HCEC 1CT (cell line): ENCODE measurements at places on chromosomes 4 and X.

DNA sequence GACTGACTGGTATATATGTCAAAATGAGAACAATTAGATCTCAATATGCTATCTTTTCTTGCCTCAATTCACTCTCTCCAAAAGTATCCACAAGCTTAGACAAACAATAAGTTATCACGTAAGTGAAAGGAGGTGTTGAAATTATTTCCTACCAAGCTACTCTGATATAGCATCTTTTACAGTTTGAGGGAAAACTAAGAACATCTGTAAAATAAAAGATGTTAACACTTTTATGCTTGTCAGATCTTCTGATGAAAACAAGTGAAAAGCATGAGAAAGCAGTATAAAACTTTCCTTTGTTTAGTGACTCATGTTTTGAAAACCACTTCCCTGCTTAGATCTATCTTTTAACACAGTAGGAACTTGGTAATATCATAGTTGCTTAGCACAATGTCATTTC lies 8.4 kb upstream of the MAB21L2 start:
- peak; percentile 53 for DNase-seq

- peak; percentile 40 for DNase-seq
Measured at GRCh38 chr4:106671716-106672115, 303.1 kb upstream of the GIMD1 start.

- no peak for DNase-seq
Measured at GRCh38 chr4:14449308-14449707, 553.0 kb upstream of the CPEB2 start.

GRCh38 chrX:68894142-68894512 lies 65.3 kb downstream of the EFNB1 start:
- no peak for DNase-seq

DNA sequence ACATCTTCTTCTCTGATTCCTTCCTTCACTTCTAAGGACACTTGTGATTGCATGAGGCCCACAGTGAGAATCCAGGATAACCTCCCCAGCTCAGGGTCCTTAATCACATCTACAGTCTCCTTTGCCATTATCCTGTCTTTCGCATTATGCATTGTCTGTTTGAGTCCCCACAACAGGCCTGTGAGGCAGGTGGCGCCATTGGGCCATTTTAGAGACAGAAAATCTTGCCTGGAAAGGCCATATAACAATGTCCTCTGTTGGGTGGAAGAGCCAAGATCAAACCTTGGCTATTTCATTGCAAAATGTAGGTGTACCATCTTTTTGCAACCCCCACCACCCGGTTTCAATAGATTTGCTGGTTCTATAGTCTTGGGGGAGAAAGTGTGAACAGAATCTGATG lies 11.8 kb upstream of the DCUN1D4 start:
- no peak for DNase-seq

GRCh38 chr4:178165251-178165950 lies 723.2 kb upstream of the AGA start:
- DNase-seq: no peak

DNA sequence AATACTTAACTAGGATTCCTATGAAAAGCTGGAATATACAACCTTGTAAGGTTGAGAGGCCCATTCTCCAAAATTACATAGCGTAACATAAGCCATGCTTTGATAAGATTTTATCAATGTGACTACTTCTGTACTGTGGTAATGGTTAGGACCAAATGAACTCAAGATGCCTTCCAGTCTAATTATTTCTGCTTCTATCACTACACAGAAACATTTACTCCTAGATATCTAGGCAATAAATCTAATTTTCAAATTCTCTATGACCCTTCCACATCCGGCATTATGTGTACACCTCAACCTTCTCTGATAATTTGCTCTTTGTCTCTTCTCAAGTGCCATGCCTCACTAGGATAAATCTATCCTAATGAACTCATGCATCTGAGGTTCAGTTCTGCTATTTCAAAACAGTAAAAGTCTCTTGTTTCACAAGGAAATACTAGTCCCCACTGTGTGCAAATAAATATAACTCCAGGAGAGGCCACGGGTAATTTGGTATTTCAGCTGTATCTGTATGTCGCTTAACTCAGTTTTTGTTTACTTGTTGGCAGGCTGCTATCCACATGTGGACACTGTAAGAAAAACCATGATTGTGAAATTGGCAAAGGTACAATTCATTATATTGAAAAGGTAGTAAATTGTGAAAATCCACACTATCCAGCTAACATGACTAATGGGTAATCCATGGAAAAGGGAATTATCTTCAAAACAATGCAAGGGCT lies 93.3 kb downstream of the PRDM5 start:
- no peak for DNase-seq

- DNase-seq: no peak
Measured at GRCh38 chr4:95362906-95363558, 185.7 kb downstream of the UNC5C start.

DNA sequence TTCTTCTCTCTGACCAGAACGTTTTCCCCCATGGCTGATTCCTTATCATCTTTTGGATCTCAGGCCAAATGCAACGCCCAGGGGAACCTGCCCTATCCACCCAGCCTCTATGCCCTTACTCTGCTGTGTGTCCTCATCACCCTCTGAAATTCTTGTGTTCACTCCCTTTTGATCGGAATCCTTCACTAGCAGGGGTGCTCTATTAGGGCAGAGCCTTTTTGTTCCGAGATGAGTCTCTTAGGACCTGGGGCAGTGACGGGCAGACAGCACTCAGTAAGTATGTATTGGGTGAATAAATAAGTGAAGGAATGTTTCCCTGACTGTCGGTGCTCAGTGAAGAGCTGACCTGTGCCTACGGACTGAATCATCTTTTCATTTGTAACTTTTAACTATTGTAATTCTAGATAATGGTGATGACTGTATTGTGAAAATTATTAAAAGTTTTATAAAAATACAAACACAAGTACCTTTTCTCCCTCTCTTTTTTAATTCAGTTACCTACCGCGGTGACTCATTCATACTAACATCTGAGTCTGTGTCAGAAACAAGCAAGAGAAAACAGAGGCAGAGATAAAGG lies 4.8 kb upstream of the TENM3 start:
- DNase-seq: no peak

DNA sequence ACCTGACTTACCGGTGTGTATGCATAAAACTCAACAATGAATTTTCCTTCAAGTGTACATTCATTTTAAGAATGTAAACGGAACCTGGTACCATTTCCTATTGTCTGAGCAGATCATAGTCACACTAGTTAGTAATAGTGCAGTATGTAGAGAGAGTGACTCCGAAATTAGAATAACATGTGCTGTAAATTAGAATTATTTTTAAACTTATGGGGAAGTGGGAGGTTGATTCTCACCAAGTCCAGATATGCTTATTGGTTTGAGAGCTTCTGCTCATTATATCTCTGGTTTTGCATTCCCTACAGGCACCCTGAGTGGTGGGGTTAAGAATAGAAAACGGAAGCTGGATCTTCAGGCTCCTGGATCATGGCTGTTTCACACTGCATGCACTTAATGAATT lies 39.6 kb downstream of the KLF3 start:
- no peak for DNase-seq

DNA sequence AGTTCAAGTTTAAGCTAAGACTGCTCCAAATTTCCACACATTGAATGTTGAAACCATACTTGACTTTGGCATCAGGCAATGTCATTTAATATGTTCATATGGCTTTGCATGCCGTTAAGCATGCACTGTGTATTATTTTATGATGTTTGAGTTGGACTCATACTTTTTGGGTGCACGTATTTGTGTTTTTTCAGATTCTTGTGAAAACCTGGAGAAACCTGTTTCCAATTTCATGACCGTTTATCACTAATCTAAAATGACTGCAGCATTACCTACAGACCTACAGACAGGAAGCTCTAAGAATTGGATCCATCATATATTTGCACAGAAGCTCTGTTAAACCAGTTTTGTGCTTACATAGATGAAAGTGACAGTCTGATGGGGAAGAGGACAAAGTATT lies 1093.0 kb upstream of the INTU start:
- no peak for DNase-seq

- no peak for DNase-seq
Measured at GRCh38 chr4:41189666-41190065, 24.7 kb downstream of the APBB2 start.

GRCh38 chrX:9278475-9279233 lies 186.2 kb upstream of the TBL1X start:
- DNase-seq: peak; percentile 1

DNA sequence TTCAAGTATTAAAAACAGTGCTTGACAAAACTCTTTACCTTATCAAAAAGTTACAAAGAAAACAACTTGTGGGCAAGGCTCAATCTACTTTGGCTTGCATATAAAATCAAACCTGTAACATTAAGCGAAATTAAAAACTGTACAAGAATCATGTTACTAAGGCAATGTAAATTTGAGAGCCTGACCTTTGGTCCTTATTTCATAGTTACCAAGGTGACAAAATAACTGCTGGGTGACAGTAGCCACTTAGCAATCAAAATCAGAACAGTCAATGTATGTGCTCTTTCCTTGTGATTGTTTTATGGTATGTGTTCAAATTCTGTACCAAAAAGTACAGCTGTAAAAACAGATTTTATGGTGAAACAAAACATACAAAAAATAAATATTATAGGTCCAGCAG lies 204.0 kb downstream of the RASL11B start:
- DNase-seq: no peak

- DNase-seq: no peak
Measured at GRCh38 chr4:165351359-165352130, 24.1 kb downstream of the MSMO1 start.

DNA sequence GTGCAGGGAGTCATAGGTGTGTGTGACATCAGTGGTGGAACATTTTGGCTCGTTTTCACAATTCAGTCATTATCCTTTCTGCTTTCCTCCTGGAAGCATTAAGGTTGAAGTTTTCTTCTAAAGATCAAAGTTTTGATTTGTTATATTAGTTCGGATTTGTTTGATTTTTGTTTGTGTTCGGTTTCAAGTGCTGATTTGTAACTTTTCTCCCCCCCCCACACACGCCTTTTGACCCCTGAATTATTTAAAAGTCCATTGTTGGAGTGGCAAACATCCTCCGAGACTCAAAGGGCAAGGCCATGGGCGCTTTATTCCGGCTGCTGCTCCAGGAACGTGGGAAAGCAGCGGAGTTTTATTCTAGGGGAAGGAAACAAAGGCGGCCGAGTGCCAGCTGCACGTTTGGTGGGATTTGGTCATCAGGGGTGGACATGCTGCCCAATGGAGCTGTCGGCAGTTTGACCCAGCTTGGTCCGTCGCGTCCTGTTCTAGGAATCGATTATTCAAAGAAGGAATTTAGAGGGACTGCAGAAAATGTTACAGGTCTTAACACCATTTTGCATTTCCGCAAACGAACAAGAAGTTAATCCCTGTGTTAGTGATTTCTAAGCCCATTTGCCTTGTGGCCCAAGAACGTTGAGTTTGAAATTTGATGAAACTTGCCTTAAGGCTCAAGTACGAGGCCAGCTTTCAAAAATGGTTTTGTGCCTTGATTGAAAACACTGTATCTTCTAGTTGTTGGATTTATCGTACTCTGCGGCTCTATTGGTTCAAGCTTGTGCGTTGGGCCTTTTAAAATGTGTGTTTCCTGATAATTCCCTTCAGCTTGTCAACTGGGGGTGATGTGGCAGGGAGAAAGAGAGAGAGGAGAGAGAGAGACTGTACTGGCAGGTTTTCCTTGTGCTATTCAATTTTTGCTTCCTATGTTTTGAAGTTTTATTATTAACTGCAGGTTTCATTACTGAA lies 565 bp upstream of the ZNF41 start:
- peak; percentile 5 for DNase-seq

DNA sequence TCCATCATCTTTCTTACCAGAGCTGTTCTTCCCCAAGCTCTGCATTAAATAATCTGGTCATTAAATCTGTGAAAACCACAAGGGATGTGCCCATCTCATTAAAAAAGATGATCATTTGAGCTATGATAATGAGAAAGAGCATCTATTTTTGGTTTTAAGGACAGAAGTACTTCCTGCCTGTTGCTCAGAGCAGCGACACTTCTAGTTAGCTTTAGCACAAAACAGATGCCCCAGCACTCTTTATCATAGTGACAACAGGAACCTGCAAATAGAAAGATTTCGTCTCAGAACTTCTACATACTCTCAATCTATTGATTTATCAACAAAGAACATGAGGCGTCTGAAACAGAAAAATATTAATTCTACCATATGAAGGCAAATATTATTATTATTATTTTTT lies 140.1 kb downstream of the APBB2 start:
- no peak for DNase-seq

DNA sequence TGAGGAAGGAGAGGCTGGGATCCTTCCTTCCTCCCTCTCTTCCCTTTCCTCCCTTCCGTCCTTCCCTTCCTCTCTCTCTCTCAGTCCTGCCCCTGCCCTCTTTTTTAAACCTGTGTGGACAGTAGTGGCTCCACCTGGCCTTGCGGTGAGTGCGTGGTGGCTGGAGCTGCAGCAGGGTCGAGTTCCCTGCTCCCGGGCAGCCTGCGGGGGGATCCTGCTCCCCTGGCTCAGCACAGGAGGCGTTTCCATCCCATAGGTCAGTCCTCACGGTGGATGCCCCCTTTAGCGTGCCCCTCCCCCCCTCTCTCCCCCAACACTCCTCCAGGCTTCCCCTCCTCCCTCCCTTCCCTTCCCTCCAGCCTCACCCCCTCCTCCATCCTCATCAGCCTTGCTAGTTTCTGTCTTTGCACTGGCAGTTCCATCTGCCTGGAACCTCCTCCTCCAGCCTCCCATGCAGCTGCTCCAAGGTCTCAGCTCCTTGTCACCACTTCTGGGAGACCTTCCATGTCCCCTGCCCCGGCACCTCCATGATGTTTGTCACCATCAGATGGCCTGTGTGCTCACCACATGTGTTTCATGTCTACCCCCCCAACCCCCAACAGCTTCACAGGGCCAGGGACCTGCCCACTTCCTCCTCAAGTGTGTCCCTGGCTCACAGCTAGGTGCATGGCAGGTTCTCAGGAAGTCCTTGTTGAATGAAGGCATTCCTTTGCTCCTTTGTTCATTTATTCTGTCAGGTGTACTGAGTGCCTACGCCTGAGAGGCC lies 68.4 kb downstream of the PSAPL1 start:
- DNase-seq: no peak

DNA sequence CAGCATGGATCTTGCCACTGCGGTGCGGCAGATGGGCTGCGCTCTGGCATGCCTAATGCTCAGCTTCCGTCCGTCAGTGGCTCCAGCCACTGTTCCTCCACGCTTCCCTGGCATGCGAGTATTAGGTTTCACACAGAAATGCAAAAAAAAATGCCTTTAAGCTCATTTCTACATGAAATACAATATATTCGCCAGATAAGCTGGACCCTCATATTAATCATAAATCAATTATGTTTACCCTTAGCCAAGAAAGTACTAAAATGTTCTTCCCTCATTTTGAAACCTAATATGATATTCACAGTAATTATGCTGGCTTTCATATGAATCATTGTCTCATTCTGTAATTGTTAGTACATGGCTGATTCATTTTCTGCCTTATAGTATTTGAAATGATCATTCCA lies 115.5 kb upstream of the FAM241A start:
- peak; percentile 53 for DNase-seq

- no peak for DNase-seq
Measured at GRCh38 chrX:137227151-137227550, 193.4 kb upstream of the GPR101 start.
